ENCODE measurements at places on chromosomes 7 and 10. TPM values are rescaled to one million over a fixed set of nuclear protein-coding genes. Genes with fewer than 3 reads are reported as not detected.

DNA sequence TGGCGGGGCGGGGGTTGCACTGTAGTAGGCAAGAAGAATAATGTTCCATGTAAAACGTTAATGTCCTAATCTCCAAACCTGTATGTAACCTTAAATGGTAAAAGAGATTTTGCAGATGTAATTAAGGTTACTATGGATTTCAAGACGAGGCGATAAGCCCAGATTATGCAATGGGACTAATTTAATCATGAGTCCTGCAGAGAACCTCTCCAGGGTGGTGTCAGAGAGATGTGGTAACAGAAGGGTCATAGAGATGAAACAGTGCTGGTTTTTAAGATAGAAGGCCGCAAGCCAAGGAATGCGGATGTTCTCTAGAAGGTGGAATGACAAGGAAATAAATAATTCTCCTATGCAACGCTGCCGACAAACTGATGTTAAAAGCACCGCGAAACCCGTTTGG is 57.1 kb downstream of the UBE3C start:
- DNase-seq, result no peak
- no peak overlapping the region for H3K27ac ChIP-seq

- no peak for DNase-seq
- no peaks in the 10 kb centered on the region for H3K36me3 ChIP-seq
- no peaks in the 10 kb centered on the region for H3K27me3 ChIP-seq
- H3K27ac ChIP-seq, result peak overlapping the region; percentile 88
- peak overlapping the region; percentile 93 for H3K4me3 ChIP-seq
Observed at GRCh38 chr10:11823989-11824346, 812 bp downstream of the PROSER2 start.

- H3K27ac ChIP-seq, result no peak overlapping the region
- no peaks in the 10 kb centered on the region for H3K4me1 ChIP-seq
- no peak for DNase-seq
- no peaks in the 10 kb centered on the region for H3K27me3 ChIP-seq
Observed at GRCh38 chr10:69901628-69902505, 100.2 kb downstream of the COL13A1 start.

DNA sequence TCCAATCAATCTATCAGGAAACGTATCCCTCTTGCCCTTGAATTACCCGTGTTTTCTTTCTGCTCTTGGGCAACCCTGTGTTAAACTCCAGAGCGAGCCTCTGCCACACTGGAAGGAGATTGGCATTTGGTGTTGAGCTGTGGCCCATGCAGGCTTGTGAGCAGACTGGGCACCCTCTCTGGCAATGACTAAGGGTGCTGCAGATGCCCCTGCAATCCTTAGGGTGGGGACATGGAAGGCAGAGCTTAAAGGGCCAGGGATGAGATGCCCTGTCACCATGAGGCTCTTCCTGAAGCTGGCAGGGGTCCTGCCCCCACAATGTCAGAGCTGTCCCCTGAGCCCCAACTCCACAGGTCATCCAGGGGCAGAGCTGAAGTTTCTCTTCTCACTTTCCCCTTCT is 19.5 kb upstream of the FAM180A start:
- H3K36me3 ChIP-seq, result no peaks in the 10 kb centered on the region
- no peaks in the 10 kb centered on the region for H3K27me3 ChIP-seq
- no peak for DNase-seq
- no peak overlapping the region for H3K4me3 ChIP-seq
- no peaks in the 10 kb centered on the region for H3K4me1 ChIP-seq

GRCh38 chr10:12902851-12903358 is 98.6 kb downstream of the CCDC3 start:
- H3K27me3 ChIP-seq, result no peaks in the 10 kb centered on the region
- no peak overlapping the region for H3K4me3 ChIP-seq
- no peak overlapping the region for H3K27ac ChIP-seq
- H3K36me3 ChIP-seq, result no peaks in the 10 kb centered on the region
- H3K4me1 ChIP-seq, result no peaks in the 10 kb centered on the region

GRCh38 chr7:135206941-135207391 is 4.4 kb downstream of the WDR91 start:
- no peaks in the 10 kb centered on the region for H3K36me3 ChIP-seq
- no peaks in the 10 kb centered on the region for H3K27me3 ChIP-seq
- no peaks in the 10 kb centered on the region for H3K4me1 ChIP-seq
- no peak for DNase-seq
- H3K27ac ChIP-seq, result no peak overlapping the region

DNA sequence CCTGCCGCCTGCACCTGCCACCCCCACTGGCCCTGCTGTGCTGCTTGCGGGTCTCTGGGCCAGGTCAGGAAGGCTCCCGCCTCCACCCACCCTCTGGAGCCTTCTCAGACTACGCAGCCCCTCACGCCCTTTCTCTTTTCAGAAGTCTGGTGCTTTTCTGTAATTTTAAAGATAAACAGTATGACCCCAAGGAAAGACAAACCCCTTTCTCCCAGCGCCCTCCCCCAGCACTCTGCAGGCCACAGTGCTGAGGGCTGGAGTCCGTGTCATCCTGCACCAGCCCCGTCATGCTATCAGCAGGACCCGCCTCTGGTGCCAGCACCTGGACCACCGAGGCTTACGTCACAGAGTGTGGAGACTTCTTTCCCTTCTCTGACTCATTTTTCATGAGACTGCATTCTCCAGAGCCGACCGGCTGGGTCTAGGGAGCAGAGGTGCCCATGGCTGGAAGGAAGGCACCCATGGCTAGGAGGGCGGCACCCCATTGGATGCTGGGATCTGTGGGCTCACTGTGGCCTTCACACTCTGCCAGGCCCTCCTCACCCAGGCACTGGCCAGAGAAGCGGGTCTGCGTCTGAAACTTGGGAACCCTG is 53.4 kb downstream of the CFAP46 start:
- no peaks in the 10 kb centered on the region for H3K4me1 ChIP-seq
- no peaks in the 10 kb centered on the region for H3K36me3 ChIP-seq
- DNase-seq, result no peak
- peaks cover 44% of the 10 kb centered on the region for H3K27me3 ChIP-seq
- no peak overlapping the region for H3K4me3 ChIP-seq

DNA sequence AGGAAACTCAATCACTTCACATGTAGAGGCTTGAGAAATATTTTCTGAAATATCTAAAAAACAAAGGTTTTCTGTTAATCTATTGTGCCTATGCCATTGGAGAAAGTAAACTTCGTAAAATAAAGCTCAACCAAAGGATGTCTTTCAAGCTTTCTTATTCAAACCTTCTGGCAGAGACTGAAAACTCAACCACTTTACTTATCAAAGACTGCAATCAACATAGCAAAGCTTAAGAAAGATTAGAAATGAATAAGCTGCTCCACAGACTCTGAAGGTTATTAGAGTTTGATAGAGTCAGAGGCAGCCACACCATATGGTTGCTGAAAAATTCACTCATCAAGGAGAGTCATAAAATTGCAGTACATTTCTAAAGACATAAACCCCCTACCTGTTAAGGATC is 245.8 kb upstream of the MEOX2 start:
- H3K4me1 ChIP-seq, result no peaks in the 10 kb centered on the region
- H3K27me3 ChIP-seq, result no peaks in the 10 kb centered on the region
- DNase-seq, result no peak

GRCh38 chr7:144720149-144720548 is 115.7 kb downstream of the TPK1 start:
- H3K4me3 ChIP-seq, result no peak overlapping the region
- H3K36me3 ChIP-seq, result no peaks in the 10 kb centered on the region
- no peak for DNase-seq
- no peaks in the 10 kb centered on the region for H3K27me3 ChIP-seq
- H3K27ac ChIP-seq, result no peak overlapping the region

DNA sequence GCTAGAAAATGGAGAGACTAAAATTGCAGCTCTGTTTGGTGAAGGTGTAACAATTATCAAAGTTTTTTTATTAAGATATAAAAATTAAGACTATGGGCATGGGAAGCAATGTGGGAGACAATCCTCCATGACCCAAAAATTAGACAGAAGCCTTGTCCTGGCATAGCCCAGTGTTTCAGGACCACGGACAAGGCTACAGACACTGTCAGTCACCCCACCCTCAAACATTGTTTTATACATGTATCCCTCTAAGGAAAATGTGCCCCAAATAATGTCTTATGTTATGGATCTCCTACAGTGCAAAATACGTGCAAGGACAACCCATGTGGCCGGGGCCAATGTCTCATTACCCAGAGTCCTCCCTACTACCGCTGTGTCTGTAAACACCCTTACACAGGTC is 24.0 kb downstream of the HABP2 start:
- no peak overlapping the region for H3K4me3 ChIP-seq
- no peaks in the 10 kb centered on the region for H3K36me3 ChIP-seq
- no peak for DNase-seq
- no peak overlapping the region for H3K27ac ChIP-seq
- no peaks in the 10 kb centered on the region for H3K27me3 ChIP-seq

DNA sequence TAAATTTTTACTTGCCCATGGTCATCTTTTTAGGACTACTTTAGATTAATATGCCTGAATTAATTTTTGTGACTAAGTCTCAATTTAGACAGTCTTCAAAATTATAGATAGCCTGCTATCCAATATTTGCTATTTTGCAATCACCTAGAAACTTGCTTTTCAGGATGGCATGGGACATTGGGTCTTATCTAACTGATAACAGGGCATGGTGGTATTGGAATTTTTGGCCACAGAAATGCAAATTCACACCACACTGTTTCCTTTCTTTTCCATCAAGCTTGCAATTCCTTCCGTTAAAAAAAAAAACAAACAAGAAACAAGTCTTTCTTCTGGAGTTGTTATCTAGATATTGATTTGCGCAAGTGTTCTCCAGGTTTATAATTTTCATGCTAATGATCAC is 8.8 kb downstream of the ARL5B start:
- no peaks in the 10 kb centered on the region for H3K4me1 ChIP-seq
- no peak overlapping the region for H3K27ac ChIP-seq
- H3K36me3 ChIP-seq, result no peaks in the 10 kb centered on the region
- H3K4me3 ChIP-seq, result no peak overlapping the region

GRCh38 chr10:119724593-119725516 is 995 bp upstream of the INPP5F start:
- H3K4me3 ChIP-seq, result peak overlapping the region; percentile 75
- H3K27ac ChIP-seq, result peak overlapping the region; percentile 90
- no peak for DNase-seq
- no peaks in the 10 kb centered on the region for H3K27me3 ChIP-seq
- H3K4me1 ChIP-seq, result no peaks in the 10 kb centered on the region

GRCh38 chr7:143300959-143301935 is 13.1 kb downstream of the CASP2 start:
- DNase-seq, result no peak
- no peaks in the 10 kb centered on the region for H3K36me3 ChIP-seq
- H3K4me1 ChIP-seq, result no peaks in the 10 kb centered on the region

GRCh38 chr10:3126249-3126648 is 46.3 kb downstream of the PITRM1 start:
- H3K27ac ChIP-seq, result peak overlapping the region; percentile 57
- peaks cover 9% of the 10 kb centered on the region for H3K4me1 ChIP-seq
- no peaks in the 10 kb centered on the region for H3K27me3 ChIP-seq
- DNase-seq, result no peak

GRCh38 chr7:108235451-108236061 is 105.4 kb upstream of the LAMB4 start:
- H3K27me3 ChIP-seq, result no peaks in the 10 kb centered on the region
- DNase-seq, result no peak

DNA sequence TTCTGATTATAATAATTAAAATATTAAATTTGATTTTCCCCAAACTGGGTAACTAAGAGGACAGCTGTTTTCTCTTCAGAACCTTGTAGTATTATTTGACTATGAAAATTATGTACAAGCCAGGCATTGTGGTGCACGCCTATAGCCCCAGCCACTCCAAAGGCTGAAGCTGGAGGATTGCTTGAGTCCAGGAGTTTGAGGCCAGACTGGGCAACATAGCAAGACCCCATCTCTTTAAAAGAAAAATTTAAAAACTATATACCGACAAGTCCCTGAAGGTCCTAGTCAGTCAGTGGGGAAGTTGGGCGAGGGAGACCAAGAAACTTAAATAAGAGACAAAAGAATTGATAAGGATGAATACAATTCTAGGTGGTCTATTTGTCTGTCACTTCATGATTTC is 27.1 kb upstream of the UBE2D1 start:
- DNase-seq, result no peak
- H3K4me1 ChIP-seq, result no peaks in the 10 kb centered on the region
- H3K27me3 ChIP-seq, result peaks cover 4% of the 10 kb centered on the region
- no peak overlapping the region for H3K27ac ChIP-seq
- H3K36me3 ChIP-seq, result no peaks in the 10 kb centered on the region

DNA sequence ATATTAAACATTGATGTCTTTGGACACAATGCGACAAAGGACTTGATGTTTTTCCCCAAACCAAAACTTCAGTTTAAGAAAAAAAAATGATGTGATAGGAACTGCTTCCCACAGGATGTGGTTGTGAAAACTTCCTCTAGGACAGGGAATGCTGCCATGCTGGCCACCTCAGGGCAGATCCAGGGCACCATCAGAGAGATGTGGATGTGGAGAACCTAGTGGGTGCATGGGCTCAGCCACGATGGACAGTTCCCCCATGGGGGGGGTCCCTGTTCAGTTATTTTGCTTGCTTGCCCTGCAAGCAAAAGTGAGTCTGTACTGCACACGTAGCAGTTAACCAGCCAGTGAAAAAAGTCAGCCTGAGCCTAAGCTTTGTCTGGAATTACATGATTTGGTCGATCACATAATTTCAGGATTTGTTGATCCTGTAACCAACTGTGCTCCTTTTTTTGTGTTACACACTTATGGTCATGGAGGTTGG is 36.3 kb downstream of the LAMB4 start:
- H3K4me1 ChIP-seq, result no peaks in the 10 kb centered on the region
- H3K4me3 ChIP-seq, result peak overlapping the region; percentile 26
- H3K27ac ChIP-seq, result peak overlapping the region; percentile 58
- no peaks in the 10 kb centered on the region for H3K36me3 ChIP-seq
- DNase-seq, result no peak

GRCh38 chr7:99255463-99255862 is 17.2 kb upstream of the MYH16 start:
- H3K4me1 ChIP-seq, result no peaks in the 10 kb centered on the region
- DNase-seq, result no peak
- no peak overlapping the region for H3K27ac ChIP-seq
- no peaks in the 10 kb centered on the region for H3K36me3 ChIP-seq
- H3K4me3 ChIP-seq, result no peak overlapping the region

- no peaks in the 10 kb centered on the region for H3K4me1 ChIP-seq
- no peaks in the 10 kb centered on the region for H3K36me3 ChIP-seq
- H3K27ac ChIP-seq, result no peak overlapping the region
- DNase-seq, result no peak
Observed at GRCh38 chr7:41190581-41190980, 512.3 kb downstream of the INHBA start.

DNA sequence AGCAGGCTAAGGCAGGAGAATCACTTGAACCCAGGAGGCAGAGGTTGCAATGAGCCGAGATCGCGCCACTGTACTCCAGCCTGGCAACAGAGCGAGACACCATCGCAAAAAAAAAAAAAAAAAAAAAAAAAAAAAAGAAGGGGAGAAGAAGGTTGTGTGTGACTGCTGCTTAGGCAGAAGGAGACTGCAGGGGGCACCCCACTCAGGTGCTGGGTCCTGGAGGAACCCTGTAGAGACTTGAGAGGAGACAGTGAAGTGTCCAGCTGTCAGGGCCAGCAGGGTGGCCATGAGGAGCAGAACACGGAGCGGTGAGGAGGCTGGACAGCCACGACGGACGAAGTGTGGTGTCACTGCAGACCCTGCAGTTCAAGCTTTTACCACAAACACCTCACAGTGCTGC is 99.0 kb upstream of the NMT2 start:
- H3K4me1 ChIP-seq, result no peaks in the 10 kb centered on the region
- no peaks in the 10 kb centered on the region for H3K36me3 ChIP-seq

WNT2 gene
- 2.0 TPM for total RNA-seq

BUD31 gene
- total RNA-seq, result 53.9 TPM

TMEM225B gene
- total RNA-seq, result 4.5 TPM

ZNF862 gene
- 21.4 TPM for total RNA-seq

CACNB2 gene
- total RNA-seq, result 8.9 TPM

ARF5 gene
- total RNA-seq, result 149 TPM

OR6B1 gene
- not detected for total RNA-seq

CNNM2 gene
- 6.7 TPM for total RNA-seq

PALD1 gene
- total RNA-seq, result 1.9 TPM

Data from breast epithelium (tissue), 4 donors.